Globus pallidus (tissue), 1 donor: ENCODE measurements at places on chromosomes 6 and 20.

DNA sequence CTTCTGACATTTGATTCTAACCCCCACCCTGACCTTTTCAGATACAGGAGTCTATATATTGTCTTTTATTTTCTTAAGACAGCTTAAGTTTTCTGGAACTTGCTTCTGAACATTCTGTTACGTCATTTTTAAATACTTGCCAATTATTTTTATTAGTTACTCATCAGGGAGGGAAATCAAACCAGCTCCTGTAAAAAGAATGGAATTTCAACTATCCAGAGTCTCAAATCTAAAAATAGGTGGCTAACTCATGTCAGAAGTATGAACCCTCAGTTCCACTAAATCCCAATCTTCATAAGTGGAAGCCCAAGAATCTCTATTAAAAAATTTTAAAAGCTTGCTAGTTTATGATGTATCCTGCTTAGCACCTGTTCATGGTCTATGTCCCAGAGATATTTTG, 900.0 kb downstream of the KIF16B start:
- DNase-seq: no peak

GRCh38 chr20:31581391-31581790, 23.7 kb upstream of the ID1 start:
- no peak for DNase-seq

- no peak for DNase-seq
These were observed 100.6 kb downstream of the NKAIN2 start for GRCh38 chr6:123904228-123904627.

DNA sequence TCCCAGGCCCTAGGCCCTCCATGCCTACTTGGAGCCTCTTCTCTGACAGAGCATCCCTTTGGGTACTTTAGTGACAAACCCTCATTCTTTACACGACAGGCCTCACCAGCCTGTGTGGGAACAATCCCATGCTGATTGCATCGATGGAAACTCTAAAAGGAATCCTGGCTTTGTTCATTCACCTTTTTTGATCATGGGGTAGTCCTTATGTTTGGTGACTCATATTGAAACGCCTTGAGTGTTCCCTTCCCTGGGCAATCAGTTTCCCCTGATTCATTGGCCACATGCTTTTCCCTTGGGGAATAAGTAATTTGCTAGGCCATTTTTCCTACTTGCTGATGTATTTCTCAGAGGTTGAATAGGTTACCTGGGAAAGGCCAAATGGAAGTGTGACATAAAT, 14.7 kb upstream of the TNFAIP3 start:
- no peak for DNase-seq

GRCh38 chr6:169971081-169971861, 219.8 kb downstream of the ERMARD start:
- no peak for DNase-seq

GRCh38 chr6:37967651-37968050, 148.1 kb downstream of the ZFAND3 start:
- no peak for DNase-seq
